ENCODE measurements at places on chromosomes 16 and 17. TPM values are rescaled to one million over a fixed set of nuclear protein-coding genes. Genes with fewer than 3 reads are reported as not detected.

DNA sequence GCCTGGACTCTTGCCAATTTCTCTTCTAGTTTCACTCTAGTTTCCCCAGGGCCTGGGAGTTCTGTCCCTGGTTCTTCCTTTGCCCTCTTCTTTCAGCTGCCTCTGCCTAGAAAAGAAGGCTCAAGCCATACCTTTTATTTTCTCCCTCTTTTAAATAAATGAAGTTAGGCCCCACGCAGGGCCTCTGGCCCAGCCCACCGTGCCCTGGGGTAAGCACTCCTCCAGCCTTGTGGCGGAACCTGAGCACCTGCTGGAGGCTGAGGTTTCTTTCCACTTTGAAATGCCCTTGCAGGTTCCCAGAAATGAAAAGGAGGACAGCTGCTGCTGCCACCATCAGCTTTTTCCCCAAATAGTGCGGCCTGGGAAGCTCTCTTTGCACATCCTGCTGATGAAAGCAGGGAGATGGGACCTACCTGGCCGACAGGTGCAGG is 139.4 kb downstream of the CCDC182 start:
- DNase-seq: peak; percentile 47

DNA sequence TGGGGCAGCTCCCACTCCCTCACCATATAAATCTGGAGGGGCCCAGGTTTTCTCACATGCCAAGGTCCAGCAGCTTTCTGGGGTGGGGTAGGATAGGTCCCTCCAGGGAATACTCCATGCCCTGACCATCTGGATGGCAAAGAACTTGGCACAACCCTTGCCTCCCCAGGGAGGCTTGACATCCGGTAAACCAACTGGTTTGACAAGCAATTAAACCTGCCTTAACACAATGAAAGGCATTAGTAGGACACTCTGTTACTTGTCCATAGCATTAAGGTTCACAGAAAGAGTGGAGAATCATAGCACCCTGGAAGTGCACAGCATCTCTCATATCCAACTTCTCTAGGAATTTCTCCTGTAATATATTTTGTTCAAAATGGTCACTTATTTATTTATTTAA is 63.9 kb upstream of the MAF start:
- DNase-seq: no peak

GRCh38 chr17:37109731-37110710 is 161.3 kb downstream of the AATF start:
- DNase-seq: no peak

DNA sequence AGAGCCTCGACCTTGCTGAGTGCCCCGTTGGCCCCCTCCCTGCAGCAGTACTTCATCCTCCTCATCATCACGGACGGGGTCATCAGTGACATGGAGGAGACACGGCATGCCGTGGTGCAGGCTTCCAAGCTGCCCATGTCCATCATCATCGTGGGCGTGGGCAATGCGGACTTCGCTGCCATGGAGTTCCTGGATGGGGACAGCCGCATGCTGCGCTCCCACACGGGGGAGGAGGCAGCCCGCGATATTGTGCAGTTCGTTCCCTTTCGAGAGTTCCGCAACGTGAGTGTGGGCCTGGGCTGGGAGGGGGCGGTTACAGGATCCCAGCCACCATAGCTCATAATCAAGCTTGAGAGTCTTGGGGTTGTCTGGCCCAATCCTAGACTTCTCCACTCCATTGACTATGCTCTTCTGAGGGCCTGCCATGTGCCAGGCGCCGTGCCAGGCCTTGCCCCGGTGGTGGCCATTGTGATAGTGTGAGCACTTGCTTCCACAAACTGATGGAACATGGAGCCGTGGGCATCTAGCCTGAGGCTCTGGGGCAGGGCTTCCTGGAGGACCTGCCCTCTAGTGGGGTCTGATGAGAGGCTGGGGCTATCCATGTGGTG is 39.7 kb downstream of the PSME3IP1 start:
- no peak for DNase-seq

GRCh38 chr16:57797526-57798266 is 4.6 kb downstream of the KIFC3 start:
- no peak for DNase-seq

- no peak for DNase-seq
Measured at GRCh38 chr16:83648347-83648746, 159.4 kb upstream of the HSBP1 start.

- DNase-seq: no peak
Measured at GRCh38 chr17:4297351-4297750, 33.6 kb upstream of the ANKFY1 start.

DNA sequence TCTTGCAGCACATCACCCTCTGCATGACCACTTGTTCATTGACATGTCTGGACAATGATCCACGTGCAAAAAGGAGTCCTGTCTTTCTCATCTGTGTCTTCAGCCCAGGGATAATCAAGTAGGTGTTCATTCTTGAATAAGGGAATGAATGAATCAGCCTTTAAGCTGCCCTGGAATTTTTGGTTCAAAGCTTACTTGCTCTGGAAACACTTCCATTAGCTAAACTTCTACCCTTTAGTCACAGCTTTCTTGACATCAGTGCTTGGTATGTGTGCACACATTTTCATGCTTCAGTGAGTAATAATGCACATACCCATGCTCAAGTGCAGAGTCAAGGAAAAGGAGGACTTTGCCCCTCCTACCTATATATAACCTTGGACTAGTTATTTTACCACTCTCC is 103.0 kb upstream of the CDH13 start:
- no peak for DNase-seq

- DNase-seq: no peak
Measured at GRCh38 chr16:89268987-89269735, 51.7 kb downstream of the ZNF778 start.

- no peak for DNase-seq
Measured at GRCh38 chr17:62966426-62967204, 580 bp downstream of the TANC2 start.

GRCh38 chr16:47858333-47858982 is 297.3 kb downstream of the ABCC12 start:
- no peak for DNase-seq

- DNase-seq: peak; percentile 65
Measured at GRCh38 chr16:81558444-81559175, 114.0 kb downstream of the CMIP start.

DNA sequence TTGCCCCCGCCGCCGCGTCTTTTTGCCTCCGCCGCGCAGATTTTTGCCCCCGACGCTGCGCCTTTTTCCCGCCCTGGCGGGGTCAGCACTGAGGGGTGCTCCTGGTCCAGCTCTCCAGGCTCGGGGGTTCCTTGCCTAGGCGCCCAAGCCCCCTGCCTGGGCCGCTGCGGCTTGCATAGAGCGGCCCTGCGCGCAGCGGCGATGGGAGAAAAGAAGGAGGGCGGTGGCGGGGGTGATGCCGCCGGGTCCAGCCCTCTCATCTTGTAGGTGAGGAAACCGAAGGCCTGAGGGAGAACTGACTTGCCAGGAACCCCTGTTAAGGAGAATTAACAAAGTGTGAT is 330.8 kb upstream of the WSB1 start:
- no peak for DNase-seq

GRCh38 chr16:24844101-24845030 is 1.4 kb upstream of the SLC5A11 start:
- no peak for DNase-seq

DNA sequence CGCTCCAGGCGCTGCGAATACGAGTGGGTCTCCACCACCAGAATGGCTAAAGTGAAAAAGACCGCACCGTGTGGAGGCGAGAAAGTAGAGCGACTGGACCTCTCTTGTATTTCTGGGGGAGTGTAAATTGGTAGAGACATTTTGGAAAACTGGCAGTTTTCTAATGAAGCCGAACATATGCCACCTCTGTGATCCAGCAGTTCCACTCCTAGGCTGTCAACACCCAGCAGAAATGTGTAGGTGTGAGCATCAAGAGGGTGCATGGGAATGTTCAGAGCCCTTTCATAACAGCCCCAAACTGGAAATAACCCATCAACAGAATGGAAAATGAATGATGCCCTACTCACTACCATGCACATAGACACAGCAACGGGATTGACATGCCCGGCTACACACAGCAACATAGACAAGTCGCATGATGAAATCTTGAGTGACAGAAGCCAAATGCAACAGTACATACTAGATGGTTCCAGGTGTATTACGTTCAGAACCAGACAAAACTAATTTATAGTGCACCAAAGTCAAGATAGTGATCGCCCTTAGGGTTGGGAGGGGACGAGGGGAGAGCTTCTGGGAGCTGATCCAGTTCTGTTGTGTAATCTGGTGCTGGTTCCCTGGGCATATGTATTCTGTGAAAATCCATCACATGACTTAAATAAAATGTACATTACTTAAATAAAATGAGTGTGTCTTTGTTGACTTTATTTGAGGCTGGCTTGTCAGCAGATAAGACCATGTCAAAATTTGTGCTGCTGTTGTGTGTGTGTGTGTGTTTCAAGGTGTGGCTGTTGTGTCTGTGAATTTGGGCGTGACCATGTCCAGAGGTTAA is 877 bp upstream of the BCL7C start:
- no peak for DNase-seq

GRCh38 chr17:27530764-27531391 is 74.6 kb downstream of the KSR1 start:
- DNase-seq: no peak

DNA sequence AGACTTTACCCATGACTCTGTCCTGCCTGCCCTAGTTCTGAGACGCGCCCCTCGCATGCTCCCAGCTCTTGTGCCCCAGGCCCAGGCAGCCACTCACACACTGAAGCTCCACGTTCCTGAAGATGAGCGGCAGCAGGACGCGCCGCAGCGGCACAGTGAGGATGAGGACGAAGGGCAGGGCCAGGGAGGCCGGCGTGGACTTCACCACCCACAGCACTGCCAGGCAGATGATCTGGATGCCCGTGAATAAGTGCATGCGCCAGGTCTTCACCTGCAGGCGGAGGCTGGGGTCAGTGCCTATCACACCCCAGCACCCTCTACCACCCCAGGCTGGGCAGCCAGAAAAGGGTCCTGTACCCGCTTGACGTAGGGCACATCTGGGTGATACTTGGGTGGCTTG is 16.9 kb downstream of the SLC4A1 start:
- DNase-seq: no peak

- DNase-seq: no peak
Measured at GRCh38 chr17:79874329-79874981, 35.2 kb upstream of the CBX4 start.

- no peak for DNase-seq
Measured at GRCh38 chr16:85361441-85362118, 249.3 kb upstream of the CIBAR2 start.

GRCh38 chr16:30356401-30357084 is 1.4 kb upstream of the CD2BP2 start:
- no peak for DNase-seq

DNA sequence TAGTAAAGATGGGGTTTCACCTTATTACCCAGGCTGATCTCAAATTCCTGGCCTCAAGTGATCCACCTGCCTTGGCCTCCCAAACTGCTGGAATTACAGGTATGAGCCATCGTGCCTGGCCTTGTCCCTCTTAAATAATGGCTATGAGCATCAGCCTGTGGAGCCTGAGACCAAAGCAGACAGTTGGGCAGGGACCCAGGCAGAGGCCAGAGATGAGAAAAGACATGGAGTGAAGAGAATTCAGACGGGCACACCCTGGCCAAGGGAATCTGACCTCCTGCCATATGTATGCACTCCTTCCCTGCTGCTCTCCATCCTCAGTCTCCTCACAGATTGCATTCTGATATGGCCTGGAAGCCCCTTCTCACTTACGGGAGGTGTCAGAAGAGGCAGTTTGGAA is 98.4 kb upstream of the DNAH9 start:
- no peak for DNase-seq

- DNase-seq: no peak
Measured at GRCh38 chr17:73182616-73183310, 10.1 kb upstream of the COG1 start.

GRCh38 chr16:52855463-52855862 is 197.2 kb downstream of the CHD9NB start:
- no peak for DNase-seq

- DNase-seq: no peak
Measured at GRCh38 chr17:58344047-58344790, 7.8 kb downstream of the SUPT4H1 start.

GRCh38 chr16:24822974-24823373 is 22.8 kb upstream of the SLC5A11 start:
- no peak for DNase-seq

- no peak for DNase-seq
Measured at GRCh38 chr17:49249292-49249794, 18.8 kb upstream of the PHOSPHO1 start.

- no peak for DNase-seq
Measured at GRCh38 chr17:61770043-61770442, 93.3 kb downstream of the BRIP1 start.

DNA sequence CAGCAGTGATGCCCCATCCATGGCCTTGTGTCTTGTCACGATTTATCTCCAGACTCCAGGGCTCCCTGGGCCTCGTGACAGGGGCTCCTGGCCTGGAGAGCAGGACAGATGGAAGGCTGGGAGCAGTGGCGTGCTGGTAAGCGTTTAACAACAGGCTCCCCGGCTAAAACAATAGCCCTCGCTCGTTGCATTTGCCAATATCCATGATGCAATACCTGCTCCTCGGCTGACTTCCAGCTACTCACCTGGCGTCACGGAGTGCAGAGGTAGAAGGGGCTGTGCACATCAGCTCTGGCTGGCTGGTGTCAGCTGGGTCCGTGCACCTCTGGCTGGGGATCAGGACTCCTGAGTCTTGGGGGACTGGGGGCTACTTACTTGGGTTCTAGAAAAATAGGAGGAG is 1.5 kb upstream of the BICDL2 start:
- no peak for DNase-seq

DNA sequence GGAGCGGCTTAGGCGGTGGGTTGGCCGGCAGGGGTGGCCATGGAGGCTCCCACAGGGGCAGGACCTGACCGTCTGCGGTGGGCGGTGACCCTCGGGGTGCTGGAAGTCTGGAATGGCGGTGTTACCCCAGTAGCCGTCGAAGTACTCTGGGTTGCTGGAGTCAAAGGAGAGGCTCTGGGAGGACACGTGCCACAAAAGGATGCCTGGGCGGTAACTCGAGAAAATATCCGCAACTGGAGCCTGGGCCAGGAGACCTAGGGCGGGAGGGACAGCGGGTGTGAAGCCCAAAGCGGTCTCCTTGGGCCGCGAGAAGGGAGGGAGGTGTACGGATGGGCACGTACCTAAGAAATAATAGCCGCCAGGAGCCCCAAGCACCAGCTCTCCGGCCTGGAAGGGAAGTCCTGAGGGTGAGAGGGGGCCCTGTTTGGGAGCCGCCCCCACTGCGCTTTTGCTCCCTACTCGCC is 4.6 kb downstream of the ITGA2B start:
- no peak for DNase-seq

- no peak for DNase-seq
Measured at GRCh38 chr16:48310908-48311641, 63.7 kb upstream of the ABCC11 start.

ATP2C2 gene
- polyA plus RNA-seq: 1.4 TPM

CRAMP1 gene
- 18.5 TPM for polyA plus RNA-seq

BAHCC1 gene
- polyA plus RNA-seq: 17.9 TPM

RHBDL3 gene
- 1.7 TPM for polyA plus RNA-seq

MARCHF10 gene
- polyA plus RNA-seq: 0.58 TPM

RASD1 gene
- polyA plus RNA-seq: 6.9 TPM

OR3A2 gene
- polyA plus RNA-seq: 0.45 TPM

CDH3 gene
- 1.1 TPM for polyA plus RNA-seq

ZNF205 gene
- polyA plus RNA-seq: 15.1 TPM

TAT gene
- polyA plus RNA-seq: not detected

TEKT3 gene
- 1.8 TPM for polyA plus RNA-seq

CIBAR2 gene
- polyA plus RNA-seq: not detected

KRT13 gene
- 1.9 TPM for polyA plus RNA-seq

NACA2 gene
- 1.3 TPM for polyA plus RNA-seq

TLCD3A gene
- 13.9 TPM for polyA plus RNA-seq

All from hindlimb muscle (tissue), 1 donor.